ENCODE measurements at places on chromosomes 4 and X.
A peak's percentile ranks its signal among the peaks of the same experiment; 100 is the strongest.

DNA sequence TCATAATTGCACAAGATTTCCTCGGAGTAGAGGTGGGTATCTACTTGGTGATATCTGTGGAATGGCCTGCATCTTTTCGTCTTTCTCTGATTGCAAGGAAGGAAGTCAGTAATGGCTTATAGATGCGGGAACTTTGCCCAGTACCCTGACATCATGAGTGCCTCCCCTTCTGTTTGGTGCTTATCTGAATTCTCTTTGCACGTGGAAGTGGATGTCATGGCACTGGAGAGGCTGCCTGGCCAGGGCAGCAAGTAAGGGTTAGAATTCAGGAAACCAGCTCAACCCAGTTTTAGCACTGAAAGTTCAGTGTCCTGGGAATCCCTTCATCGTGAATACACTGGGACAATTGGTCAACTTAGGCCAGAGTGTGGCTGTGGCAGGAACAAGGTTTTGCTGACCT lies 83.5 kb upstream of the RAPGEF2 start:
- DNase-seq: no peak

- DNase-seq: no peak
Observed at GRCh38 chrX:153762626-153763173, 1.3 kb upstream of the PLXNB3 start.

GRCh38 chrX:105821471-105822121 lies 743 bp upstream of the NRK start:
- DNase-seq: peak; percentile 62

GRCh38 chr4:30601070-30601865 lies 118.9 kb upstream of the PCDH7 start:
- no peak for DNase-seq

- no peak for DNase-seq
Observed at GRCh38 chr4:138555584-138555983, 313.4 kb upstream of the SLC7A11 start.

DNA sequence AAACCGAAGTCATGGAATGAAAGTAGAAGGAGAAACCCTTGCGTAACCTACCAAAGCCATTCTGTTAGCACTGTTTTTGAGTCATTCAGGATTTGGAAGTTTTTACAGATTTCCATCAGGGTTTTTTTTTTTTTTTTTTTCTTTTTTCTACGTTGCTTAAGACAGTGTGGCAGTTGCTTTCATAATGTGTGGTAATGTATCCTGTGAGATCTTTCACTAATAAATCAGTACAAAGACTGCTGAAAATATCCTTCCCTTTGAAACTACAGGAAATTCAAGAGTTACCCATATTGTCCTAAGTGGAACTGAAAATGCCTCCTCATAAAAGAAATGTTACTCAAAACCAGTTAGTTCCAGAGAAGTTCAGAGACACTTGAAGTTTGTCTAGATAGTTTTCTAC lies 137.8 kb downstream of the RAPGEF2 start:
- DNase-seq: no peak

DNA sequence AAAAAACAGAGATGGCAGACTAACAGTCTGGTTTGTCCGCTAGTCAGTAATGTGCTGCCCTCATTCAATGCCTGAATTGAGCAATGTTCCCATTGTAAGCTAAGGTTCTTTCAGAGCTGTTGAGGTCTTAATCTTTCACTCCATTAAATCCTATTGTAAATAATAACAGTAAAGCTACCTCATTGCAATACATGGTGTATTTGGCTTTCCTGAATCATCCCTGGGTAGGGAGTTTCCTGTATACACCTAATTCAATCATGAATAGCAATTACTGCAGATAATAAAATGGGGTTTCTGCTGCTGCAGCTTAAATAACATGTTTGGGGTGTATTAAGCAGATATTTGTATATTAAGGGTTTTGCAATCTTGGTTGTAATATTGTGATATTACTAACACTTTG lies 1100.2 kb upstream of the INTU start:
- no peak for DNase-seq

DNA sequence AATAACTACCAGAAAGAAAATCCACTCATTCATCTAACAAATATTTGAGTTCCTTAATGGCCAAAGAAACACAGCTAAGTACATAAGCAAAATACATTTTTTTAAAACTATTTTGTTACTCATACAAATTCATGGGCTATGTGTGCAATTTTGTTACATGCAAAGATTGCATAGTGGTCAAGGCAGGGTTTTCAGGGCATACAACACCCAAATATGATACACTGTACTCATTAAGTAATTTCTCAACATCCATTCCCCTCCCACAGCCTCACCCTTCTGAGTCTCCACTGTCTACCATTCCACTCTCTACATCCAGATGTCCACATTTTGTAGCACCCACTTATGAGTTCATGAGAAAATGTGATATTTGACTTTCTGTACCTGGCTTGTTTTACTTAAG lies 58.2 kb downstream of the BRWD3 start:
- DNase-seq: no peak

DNA sequence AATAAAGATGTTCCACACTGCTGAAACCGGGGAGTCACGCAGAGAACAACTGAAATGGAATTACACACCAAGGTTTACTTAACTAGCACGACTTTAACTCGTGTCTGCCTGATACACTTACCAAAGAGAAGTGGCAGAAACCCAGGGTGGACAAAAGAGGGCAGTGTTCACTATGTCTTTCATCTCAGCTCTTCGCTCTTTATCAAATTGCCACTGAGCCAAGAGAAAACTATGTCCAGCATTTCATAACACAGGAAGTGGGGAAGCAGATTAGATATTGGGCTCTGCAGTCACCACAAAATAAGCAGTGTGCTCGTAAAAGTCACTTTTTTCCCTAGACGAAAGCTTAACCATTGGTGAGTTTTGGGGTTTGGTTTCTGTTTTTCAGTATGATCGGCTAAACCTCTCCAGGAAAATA lies 155.7 kb downstream of the CHIC2 start:
- DNase-seq: no peak

GRCh38 chr4:136241221-136241986 lies 1290.9 kb downstream of the PCDH18 start:
- no peak for DNase-seq

DNA sequence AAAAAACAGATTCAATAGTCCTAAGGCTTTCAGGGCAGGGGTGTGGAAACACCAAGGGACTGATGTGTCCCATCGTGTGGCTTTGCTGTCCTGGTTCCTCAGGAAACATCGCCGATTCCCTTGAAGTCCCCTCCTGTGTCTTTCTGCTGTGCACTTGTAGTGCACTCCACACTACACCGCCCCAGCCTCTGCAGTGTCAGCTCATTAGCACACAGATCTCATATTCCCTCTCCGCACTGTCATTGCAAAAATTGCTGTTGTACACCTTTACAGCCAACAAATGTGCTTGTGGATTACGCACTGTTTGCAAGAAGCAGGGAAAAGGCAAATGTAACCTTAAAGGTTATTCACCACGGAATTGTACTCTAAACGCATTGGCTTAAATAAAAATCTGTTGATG lies 5.3 kb downstream of the GRIA3 start:
- no peak for DNase-seq

DNA sequence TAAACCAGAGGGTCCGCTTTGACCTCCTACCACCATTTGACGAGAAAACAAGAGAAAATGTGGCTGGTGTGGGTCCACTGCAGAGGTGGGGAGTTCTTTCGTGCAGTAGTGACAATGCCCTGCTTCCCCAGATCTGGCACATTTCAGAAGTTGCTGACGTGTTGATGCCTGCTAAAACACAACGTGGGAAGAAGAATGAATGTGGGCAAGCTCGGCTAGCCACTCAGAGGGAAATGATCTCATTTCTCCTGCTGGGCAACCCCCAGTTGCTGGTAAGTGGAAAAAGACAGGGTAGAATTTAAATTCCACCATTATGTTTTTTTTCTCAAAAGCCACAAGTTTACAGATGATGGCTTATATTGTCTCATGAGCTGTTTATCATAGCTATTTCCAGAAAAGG lies 77.9 kb downstream of the LUZP4 start:
- DNase-seq: no peak

- no peak for DNase-seq
Observed at GRCh38 chr4:37733240-37733867, 47.2 kb upstream of the RELL1 start.

GRCh38 chr4:142480244-142480643 lies 365.9 kb downstream of the INPP4B start:
- DNase-seq: no peak

DNA sequence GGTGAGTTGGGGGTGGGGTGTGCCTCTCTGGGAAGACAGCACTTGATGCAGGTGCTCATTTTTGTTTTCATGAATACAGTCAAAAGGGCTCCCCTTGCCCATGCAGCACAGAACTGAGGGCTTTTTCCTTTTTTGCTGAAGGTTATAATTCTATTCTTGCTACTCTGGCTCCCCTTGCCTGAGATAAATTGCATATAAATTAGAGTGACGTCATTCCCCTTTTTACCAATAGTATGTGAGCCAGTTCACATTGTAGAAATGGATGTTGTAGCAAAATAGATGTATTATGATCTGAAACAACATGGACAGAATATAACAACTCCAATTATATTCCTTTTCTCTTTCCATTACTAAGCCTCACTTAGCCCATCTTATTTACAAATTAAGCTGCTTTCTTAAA lies 28.4 kb downstream of the CXorf58 start:
- no peak for DNase-seq

GRCh38 chrX:103823591-103823990 lies 8.5 kb downstream of the RAB9B start:
- no peak for DNase-seq

DNA sequence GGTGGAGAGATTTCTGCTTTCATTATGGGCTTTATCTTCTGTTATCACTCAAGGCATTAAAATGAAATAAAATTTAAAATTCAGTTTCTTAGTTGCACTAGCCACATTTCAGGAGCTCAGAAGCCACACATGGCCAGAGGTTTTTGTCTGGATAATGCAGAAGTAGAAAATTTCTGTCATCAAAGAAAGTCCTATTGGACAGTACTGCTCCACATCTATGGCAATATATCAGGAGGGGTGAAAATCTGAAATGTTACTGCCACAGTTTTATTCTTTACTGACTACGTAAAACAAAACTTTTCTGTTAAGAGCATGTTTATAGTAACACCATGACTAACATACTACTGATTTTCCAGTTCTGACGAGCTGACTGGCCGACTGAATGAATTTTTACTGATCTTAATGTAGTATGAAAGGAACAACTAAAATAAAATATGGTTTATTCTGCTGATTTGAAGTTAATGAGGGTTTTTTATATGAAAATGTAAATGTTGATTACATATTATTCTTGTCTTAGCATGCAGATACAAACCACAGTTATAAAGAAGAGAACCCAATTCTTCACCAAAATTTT lies 264.0 kb upstream of the HAND2 start:
- no peak for DNase-seq

DNA sequence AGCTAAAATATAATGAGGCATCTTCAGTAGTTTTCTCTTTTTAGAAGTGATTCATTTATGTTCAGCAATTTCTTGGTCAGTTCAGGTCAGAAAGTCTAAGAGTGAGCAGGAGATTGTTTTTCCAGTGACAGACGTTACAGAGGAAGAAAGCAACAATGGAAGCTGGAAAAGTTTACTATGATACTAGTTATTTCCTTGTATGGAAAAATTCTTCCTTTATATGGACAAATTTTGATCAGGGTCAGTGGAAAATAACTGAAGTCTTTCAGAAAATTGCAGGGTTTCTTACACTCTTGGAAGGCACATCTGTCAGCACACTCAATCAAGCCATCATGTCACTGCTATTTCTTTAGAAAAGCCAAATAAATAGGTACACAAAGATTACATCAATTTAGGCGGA lies 1120.7 kb downstream of the FAT4 start:
- no peak for DNase-seq

DNA sequence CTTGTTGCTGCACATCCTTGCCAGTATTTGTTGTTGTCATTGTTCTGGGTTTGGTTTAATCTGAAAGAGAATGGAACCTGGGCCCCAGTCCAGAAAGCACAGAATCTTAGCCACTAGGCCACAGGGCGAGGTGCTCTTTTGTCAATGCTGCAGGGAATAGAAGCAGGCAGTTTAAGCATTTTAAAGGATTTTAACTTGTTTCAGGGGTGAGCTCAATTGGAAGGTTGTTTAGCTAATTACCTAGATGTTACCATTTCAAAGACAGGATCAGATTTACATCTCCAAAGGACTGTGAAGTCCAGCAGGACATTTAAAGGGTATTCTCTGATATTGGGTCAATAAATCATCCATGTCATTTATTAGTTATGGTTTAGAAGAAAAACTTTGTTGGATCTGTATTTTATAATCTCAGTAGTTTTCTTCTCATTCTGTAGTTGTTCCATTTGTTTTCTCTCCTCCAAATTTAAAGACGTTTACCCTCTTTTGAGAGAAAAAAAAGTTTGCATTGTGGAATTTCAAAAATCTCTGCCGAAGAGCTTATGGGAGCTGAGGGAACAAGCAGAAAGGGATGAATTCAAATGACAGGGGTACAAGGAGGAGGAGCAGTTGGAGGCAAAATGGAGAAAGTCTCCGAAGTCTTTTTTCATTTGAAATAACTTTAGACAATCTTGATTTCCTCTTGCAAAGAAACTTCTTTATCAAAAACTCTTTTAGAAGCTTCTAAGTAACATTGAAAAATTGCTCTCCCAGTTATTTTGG lies 57.5 kb upstream of the FAM47C start:
- DNase-seq: no peak
